ENCODE measurements at places on chromosomes 6 and 20.

DNA sequence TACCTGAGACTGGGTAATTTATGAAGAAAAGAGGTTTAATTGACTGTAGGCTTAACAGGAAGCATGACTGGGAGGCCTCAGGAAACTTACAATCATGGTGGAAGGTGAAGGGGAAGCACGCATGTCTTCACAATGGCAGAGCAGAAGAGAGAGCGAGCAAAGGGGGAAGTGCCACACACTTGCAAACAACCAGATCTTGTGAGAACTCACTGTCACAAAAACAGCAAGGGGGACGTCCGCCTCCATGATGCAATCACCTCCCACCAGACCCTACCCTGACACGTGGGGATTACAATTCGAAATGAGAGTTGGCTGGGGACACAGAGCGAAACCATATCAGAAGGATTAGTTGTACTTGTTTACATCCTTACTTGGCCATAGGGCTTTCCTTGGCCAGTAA, 49.7 kb downstream of the FIG4 start:
- H3K4me1 ChIP-seq, result no peaks in the 10 kb centered on the region
- no peak overlapping the region for H3K27ac ChIP-seq

- H3K36me3 ChIP-seq, result no peaks in the 10 kb centered on the region
- no peak overlapping the region for H3K27ac ChIP-seq
- no peaks in the 10 kb centered on the region for H3K27me3 ChIP-seq
- H3K4me1 ChIP-seq, result no peaks in the 10 kb centered on the region
- no peak overlapping the region for H3K4me3 ChIP-seq
These were observed 42.5 kb downstream of the SLC2A4RG start for GRCh38 chr20:63782051-63782471.

DNA sequence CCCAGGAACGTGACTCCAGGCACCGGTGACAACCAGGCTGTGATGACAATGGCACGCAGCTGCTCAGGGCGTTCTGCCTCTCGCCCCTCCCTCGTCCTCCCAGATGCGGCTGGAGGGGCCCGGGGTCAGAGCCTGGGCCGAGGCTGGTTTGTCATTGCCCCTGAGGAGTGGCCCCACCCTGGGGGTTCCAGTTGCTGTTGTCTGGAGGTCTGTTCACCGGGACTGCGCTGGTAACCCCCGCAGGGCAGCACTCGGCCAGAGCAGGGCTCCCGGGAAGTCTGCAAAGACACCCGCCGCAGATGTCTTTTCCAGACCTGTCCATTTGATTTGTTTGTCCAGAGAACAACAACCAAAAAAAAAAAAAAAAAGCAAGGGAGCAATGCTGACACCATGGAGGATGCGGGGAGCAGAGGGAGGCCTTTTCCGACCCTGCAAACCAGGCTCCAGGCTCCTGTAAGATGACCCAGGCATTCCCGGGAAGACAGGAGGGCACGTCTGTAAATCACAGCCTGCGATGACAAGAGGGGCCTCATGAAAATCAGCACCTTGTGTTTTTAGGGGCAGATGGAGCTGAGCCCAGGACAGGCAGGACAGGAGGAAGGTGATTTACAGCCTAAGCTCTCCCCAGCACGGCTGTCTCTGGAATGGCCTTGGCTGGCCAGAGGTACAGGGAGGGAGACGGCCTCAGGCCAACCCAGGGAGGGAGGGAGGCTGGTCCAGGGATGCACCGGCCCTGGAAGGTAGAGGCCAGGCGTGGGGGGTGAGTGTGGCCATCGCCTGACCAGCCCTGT, 189.3 kb downstream of the ERMARD start:
- no peak overlapping the region for H3K27ac ChIP-seq
- no peak for DNase-seq

DNA sequence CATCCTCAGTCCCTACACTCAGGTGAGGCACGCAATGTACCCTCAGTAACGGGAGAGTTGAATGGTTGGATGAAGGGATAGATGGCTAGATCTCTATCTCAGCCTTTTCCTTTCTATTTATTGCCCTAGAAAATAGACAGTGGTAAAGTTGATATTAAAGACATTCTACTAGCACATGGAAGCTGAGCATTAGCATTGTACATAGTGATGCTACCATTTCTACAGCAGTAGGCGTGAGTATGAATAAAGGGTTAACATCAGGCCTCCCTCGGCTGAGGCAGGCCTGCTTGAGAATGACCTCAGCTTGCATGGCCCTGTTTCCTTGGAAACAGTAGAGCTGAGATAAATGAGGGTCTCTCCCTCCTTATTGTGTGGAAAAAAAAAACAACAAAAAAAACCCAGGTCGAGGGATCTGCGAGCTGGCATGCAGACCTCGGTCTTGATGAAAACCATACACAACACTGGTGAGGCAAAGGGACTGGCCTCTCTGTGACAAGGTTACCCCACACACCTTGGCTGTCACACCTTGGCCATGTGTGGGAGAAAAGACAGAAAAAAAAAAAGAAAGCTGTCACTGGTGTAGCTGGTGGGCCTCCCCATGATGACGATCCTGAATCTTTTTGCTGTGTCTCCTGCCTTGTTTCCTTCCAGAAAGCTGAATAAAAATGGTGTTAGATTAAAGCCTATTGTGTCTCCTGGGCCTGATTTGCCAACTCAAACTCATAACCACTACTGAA, 160.0 kb downstream of the HACE1 start:
- H3K36me3 ChIP-seq, result no peaks in the 10 kb centered on the region
- no peaks in the 10 kb centered on the region for H3K4me1 ChIP-seq
- no peaks in the 10 kb centered on the region for H3K27me3 ChIP-seq
- H3K27ac ChIP-seq, result no peak overlapping the region
- H3K4me3 ChIP-seq, result no peak overlapping the region

DNA sequence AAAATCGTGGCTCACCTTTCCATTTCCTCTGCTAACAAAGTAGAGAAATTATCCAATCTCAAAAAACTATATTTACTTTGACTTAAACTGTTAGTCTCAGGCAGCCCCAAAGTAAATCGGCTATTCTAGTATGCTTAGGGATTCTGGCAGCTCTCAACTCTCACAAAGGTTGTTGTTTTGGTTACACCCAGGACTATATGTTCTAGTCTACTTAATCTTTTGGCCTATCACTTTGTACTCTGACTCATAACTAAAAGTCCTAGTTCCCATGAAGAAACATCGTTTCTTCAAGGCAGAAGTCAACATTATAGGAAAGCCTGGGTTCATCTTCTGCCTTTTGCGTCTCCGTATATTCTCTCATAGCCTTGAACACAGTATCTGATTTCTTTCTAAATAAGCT, 42.3 kb downstream of the MYLK4 start:
- H3K4me1 ChIP-seq, result peaks cover 25% of the 10 kb centered on the region
- no peaks in the 10 kb centered on the region for H3K36me3 ChIP-seq
- no peaks in the 10 kb centered on the region for H3K27me3 ChIP-seq
- no peak for DNase-seq
- peak overlapping the region; percentile 85 for H3K27ac ChIP-seq

All from suprapubic skin (tissue), 4 donors.